ENCODE measurements at places on chromosomes 11 and 22. TPM values are rescaled to one million over a fixed set of nuclear protein-coding genes. Genes with fewer than 3 reads are reported as not detected.

- DNase-seq, result no peak
These were observed 15.9 kb upstream of the HYLS1 start for GRCh38 chr11:125871391-125872137.

- no peak for DNase-seq
These were observed 37.9 kb downstream of the PIK3C2A start for GRCh38 chr11:17169876-17170275.

Gene PPP6R2
- 33.4 TPM for polyA plus RNA-seq

Gene BSCL2
- polyA plus RNA-seq, result 71.7 TPM

Gene TRIM51
- polyA plus RNA-seq, result not detected
